ENCODE measurements at places on chromosomes 13 and 19. TPM values are rescaled to one million over a fixed set of nuclear protein-coding genes. Genes with fewer than 3 reads are reported as not detected.

Gene ZNF528
- 50.1 TPM for total RNA-seq

DNA sequence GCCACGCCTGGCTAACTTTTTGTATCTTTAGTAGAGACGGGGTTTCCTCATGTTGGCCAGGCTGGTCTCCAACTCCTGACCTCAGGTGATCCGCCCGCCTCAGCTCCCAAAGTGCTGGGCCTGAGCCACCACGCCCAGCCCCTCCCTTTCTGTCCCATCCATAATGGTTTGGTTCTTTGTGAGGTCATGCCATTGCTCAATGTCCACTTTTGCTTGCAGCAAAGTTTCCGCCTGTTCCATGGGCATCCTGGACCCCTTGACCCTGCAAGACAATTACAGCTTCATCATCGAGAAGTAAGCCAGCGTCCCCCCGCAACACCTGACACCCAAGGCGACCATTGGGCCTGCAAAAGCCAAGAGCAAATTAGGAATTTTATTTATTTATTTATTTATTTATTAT is 16.6 kb downstream of the PRR22 start:
- no peaks in the 10 kb centered on the region for H3K36me3 ChIP-seq
- DNase-seq: no peak
- no peak overlapping the region for H3K27ac ChIP-seq
- no peaks in the 10 kb centered on the region for H3K27me3 ChIP-seq

- DNase-seq: no peak
- no peaks in the 10 kb centered on the region for H3K27me3 ChIP-seq
- H3K4me1 ChIP-seq: no peaks in the 10 kb centered on the region
- no peak overlapping the region for H3K27ac ChIP-seq
- no peak overlapping the region for H3K4me3 ChIP-seq
These were observed 66.2 kb downstream of the RUBCNL start for GRCh38 chr13:46320821-46321220.

- H3K4me3 ChIP-seq: no peak overlapping the region
- H3K4me1 ChIP-seq: no peaks in the 10 kb centered on the region
- H3K27ac ChIP-seq: no peak overlapping the region
- H3K36me3 ChIP-seq: no peaks in the 10 kb centered on the region
- no peaks in the 10 kb centered on the region for H3K27me3 ChIP-seq
- no peak for DNase-seq
These were observed 2.5 kb downstream of the SGCG start for GRCh38 chr13:23183292-23183691.

Gene UNC13A
- total RNA-seq: 0.29 TPM

GRCh38 chr19:55305491-55305890 is 19.6 kb downstream of the TMEM150B start:
- peak; percentile 46 for DNase-seq
- no peak overlapping the region for H3K4me3 ChIP-seq
- no peaks in the 10 kb centered on the region for H3K36me3 ChIP-seq
- no peaks in the 10 kb centered on the region for H3K27me3 ChIP-seq
- no peaks in the 10 kb centered on the region for H3K4me1 ChIP-seq

DNA sequence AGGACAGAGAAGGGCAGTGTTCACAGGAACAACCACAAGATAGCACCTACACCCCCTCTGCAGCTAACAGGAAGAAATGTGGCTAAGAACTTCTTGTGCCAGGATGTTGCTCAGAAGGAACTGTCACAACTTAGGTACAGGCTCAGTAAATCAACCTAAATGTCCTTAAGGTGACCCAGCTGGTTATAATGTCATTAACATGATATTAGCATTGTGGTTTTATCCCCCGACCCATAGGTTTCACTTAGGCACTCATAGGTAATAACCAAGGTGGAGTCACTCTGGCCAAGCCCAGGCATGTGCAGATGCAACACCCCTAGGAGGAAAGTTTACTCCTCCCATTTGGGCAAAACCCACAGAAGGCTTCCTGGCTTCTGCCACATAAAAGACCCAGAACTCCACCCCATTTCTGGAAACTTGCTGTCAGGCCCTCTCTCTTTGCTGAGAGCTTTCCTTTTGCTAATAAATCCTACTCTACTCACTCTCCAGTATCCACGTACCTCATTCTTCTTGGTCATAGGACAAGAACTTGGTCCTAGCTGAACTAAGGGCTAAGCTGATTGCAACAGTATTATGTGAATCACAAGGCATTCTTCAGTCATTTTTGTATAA is 951.3 kb downstream of the SLITRK5 start:
- no peaks in the 10 kb centered on the region for H3K4me1 ChIP-seq
- no peaks in the 10 kb centered on the region for H3K27me3 ChIP-seq

Gene ZNF85
- 5.6 TPM for total RNA-seq

DNA sequence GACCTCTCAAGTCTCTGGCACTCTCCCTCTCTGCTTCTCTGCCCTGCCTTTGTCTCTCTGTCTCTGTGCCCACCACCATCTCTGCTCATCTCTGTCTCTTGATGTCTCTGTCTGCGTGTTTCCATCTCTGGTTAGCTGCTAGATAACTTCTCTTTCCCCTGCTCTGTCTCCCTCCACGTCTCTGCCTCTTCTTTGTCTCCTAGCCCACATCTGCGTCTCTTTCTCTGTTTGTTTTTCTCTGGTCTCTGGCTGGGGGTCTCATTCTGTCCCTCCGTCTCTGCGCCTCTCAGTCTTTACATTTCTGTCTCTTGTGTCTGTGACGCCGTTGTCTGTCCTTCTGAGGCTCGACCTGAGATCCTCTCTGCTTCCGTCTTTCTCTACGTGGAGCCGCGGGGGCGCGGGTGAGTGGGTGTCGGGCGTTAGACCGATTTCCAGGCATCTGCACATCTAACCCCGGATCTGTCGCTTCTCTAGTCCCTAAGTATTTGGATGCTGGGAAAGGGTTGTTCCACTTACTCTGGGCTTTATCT is 386 bp downstream of the GIPR start:
- DNase-seq: no peak
- no peak overlapping the region for H3K4me3 ChIP-seq
- H3K36me3 ChIP-seq: no peaks in the 10 kb centered on the region
- peaks cover 29% of the 10 kb centered on the region for H3K27me3 ChIP-seq
- H3K27ac ChIP-seq: no peak overlapping the region

DNA sequence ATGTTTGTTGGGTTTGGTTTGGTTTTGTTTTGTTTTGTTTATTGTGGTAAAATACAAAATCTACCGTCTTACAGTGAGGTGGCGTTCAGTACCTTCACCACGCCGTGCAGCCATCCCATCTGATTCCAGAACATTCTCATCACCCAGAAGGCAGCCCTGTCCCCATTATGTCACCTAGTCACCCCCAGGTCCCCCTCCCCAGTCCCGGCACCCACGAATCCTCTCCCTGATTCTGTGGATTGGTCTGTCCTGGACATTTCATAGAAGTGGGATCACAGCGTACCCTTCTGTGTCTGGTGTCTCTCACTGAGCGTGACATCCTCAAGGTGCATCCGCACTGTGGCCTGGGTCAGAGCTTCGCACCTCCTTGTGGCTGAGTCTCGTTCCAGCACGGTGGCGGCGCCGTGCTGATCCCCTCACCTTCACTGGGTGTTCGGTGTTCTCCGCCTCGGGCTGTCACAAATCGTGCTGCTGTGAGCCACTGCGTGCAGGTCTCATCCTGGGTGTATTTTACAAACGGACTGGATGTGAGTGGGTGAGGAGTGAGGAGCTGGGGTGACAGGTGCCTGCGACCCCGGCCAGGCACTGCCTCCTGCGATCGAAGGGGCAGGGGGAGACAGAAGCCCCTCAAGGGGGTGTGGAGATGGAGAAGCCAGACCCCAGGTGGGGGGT is 580 bp upstream of the TEKTIP1 start:
- H3K27me3 ChIP-seq: no peaks in the 10 kb centered on the region
- H3K36me3 ChIP-seq: no peaks in the 10 kb centered on the region
- no peak overlapping the region for H3K4me3 ChIP-seq
- no peaks in the 10 kb centered on the region for H3K4me1 ChIP-seq
- no peak for DNase-seq

Gene GPC6
- total RNA-seq: 12.5 TPM

GRCh38 chr13:69178000-69178399 is 929.6 kb upstream of the ATXN8OS start:
- H3K27me3 ChIP-seq: no peaks in the 10 kb centered on the region
- H3K36me3 ChIP-seq: no peaks in the 10 kb centered on the region
- no peaks in the 10 kb centered on the region for H3K4me1 ChIP-seq
- no peak overlapping the region for H3K27ac ChIP-seq
- no peak overlapping the region for H3K4me3 ChIP-seq
- DNase-seq: no peak

Gene ZNF681
- total RNA-seq: 1.8 TPM

- no peak for DNase-seq
- no peaks in the 10 kb centered on the region for H3K27me3 ChIP-seq
- H3K4me3 ChIP-seq: no peak overlapping the region
- H3K4me1 ChIP-seq: no peaks in the 10 kb centered on the region
- no peaks in the 10 kb centered on the region for H3K36me3 ChIP-seq
- no peak overlapping the region for H3K27ac ChIP-seq
These were observed 104.8 kb upstream of the MIR17HG start for GRCh38 chr13:91242652-91243051.

- peak overlapping the region; percentile 87 for H3K27ac ChIP-seq
- no peaks in the 10 kb centered on the region for H3K36me3 ChIP-seq
- no peak for DNase-seq
- peaks cover 24% of the 10 kb centered on the region for H3K4me1 ChIP-seq
These were observed 12.0 kb downstream of the LYL1 start for GRCh38 chr19:13090511-13091231.
